NCI-H1105 (cell line): ENCODE measurements at places on chromosomes 6 and 20.

GRCh38 chr6:165571721-165572132 lies 91.3 kb downstream of the PDE10A start:
- DNase-seq = no peak

DNA sequence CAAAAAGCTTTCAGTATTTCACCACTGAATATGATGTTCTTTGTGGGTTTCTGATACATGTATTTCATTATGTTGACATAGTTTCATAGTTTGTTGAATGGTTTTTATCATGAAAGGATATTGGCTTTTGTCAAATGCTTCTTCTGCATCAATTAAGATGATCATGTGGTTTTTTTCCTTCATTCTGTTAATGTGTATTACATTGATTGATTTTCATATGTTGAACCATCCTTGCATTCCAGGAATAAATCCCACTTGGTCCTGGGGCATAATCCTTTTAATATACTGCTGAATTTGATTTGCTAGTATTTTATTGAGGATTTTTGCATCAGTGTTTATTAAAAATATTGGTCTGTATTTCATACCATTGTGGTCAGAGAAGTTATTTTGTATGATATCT lies 70.9 kb upstream of the BHLHE23 start:
- DNase-seq = no peak

GRCh38 chr6:107217248-107217647 lies 101.9 kb upstream of the BEND3 start:
- no peak for DNase-seq

DNA sequence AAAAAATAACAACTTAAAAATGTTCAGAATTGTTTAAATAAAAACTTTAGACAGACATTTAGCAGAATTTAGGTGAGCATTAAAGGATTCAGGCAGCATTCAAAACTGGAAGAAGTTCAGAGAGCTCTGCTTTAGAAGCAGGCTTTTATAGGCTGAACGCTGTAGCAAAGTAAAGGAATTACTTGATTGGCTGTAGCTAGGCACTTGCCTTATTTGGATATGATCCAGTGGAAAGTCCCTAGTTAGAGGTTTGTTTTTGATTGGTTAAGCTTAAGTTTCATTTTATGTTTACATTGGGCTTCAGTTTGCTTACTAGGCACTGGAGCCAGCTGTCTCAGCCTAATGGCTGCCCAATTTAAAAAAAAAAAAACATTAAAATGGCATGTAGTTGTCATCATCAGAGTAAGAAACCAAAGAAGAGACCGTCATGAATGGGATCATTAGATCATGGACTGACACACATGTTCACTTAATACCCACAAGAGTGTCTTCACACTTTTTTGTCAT lies 65.1 kb downstream of the CBFA2T2 start:
- DNase-seq = peak; percentile 97

GRCh38 chr6:328136-328670 lies 35.9 kb downstream of the DUSP22 start:
- no peak for DNase-seq

- peak; percentile 64 for DNase-seq
These were observed 221.7 kb downstream of the ARHGAP18 start for GRCh38 chr6:129488313-129488712.

GRCh38 chr6:42378536-42378935 lies 73.2 kb downstream of the TRERF1 start:
- no peak for DNase-seq

DNA sequence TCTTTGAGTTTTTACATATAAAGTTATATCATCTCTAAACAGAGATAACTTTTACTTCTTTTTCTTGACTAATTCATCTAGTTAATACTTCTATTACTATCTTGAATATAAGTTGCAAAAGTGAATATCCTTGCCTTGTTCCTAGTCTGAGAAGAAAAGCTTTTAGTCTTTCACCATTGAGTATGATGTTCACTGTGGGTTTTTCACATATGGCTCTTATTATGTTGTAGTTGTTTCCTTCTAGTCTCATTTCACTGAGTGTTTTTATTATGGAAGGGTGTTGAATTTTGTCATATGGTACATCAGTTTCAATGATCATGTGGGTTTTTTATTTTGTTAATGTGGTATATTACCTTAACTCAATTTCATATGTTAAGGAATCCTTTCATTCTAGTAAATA lies 488.3 kb downstream of the COL12A1 start:
- DNase-seq = no peak

- no peak for DNase-seq
These were observed 7.6 kb upstream of the FAM110A start for GRCh38 chr20:825710-826421.

- no peak for DNase-seq
These were observed 88.9 kb downstream of the ARMC2 start for GRCh38 chr6:108937170-108937569.

GRCh38 chr6:20001286-20001685 lies 164.1 kb downstream of the ID4 start:
- DNase-seq = peak; percentile 25

DNA sequence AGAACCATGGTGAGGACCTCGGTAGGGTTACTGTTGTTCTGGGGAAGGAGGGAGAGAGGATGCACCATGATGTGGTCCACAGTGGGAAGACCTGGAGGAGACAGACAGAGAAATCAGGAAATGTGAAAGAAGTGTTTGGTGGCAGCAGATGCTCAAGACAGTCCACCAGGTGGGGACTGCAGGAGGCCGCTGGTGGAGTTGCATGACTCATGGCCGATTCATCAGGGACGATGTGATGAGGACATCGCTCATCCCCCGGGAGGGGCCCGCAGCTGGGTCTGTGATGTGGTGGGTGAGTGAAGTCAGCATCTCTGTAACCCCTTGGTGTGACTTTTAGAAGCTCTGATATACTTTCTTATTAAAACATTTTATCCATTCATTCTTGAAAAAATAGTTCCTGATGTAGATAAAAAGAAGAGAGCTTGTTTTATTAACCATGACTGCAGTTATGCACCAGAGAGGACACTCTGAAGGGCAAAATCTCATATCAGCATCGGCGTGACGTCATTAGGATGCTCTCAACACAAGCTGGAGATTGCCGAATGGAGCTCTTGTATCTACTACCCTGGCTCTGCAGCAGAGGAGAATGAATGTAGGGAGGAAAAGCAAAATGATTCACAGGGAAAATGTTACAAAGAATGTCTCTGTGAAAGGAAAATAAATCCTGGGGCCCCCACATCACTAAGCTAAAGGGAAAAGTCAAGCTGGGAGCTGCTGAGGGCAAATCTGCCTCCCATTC lies 71.2 kb downstream of the RAMACL start:
- DNase-seq = no peak

- DNase-seq = no peak
These were observed 13.9 kb upstream of the CD40 start for GRCh38 chr20:46104262-46104661.

- no peak for DNase-seq
These were observed 129.9 kb downstream of the MRPL14 start for GRCh38 chr6:43997345-43997677.
